ENCODE measurements at places on chromosomes 12 and 14.

DNA sequence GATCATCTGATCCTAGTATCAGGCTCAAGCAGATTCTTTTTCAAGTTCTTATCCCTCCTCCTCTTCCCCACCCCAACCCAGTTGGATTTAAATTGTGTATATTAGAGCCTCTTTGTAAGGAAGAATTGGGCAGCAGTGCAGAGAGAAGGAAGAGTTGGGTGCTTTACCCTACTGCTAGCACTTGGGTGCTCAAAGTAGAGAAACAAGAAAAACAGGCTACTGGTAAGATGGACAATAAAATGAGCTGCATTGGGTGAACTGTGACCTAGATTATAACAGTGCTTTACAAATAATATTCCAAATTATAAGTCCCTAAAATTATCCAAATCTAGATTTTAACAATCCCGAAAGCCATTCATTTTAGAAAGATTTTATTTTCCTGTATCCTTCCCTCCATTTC is 363.4 kb upstream of the GARIN6 start:
- DNase-seq, result no peak

- DNase-seq, result no peak
Observed at GRCh38 chr14:88863167-88863566, 38.7 kb downstream of the TTC8 start.

DNA sequence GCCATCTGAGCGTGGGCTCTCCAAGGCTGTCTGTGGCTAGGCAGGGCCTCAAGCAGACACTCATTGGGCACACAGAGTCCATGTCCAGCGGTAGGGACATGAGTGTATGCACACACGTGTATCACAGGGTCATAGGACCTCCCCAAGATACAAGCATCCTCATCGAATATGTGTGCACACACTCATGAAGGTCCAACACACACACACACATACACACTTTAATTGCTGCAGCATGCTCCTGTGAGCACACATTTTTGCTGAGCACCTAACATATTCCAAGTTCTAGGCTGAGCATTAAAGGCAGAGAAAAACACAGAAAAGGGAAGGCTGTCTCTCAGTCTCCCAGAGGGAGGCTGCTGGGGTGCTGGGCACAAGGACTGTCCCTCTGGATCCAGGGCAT is 59.3 kb upstream of the TBX3 start:
- no peak for DNase-seq

DNA sequence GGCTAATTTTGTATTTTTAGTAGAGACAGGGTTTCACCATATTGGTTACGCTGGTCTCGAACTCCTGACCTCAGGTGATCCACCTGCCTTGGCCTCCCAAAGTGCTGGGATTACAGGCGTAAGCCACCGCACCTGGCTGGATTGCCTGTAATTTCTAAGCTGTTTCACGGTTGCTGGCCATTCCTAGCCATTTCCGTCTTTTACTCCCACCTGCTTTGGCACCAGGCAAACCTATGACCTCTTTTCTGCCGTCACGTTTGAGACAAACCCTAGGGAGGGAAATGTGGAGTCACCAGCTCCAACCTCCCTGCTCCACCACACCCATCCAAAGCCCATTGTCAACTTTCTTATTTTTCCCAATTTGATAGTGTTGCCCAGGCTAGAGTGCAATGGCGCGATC is 1.2 kb downstream of the GPR132 start:
- DNase-seq, result no peak

- peak; percentile 60 for DNase-seq
Observed at GRCh38 chr14:53055003-53055402, 98.1 kb downstream of the DDHD1 start.

DNA sequence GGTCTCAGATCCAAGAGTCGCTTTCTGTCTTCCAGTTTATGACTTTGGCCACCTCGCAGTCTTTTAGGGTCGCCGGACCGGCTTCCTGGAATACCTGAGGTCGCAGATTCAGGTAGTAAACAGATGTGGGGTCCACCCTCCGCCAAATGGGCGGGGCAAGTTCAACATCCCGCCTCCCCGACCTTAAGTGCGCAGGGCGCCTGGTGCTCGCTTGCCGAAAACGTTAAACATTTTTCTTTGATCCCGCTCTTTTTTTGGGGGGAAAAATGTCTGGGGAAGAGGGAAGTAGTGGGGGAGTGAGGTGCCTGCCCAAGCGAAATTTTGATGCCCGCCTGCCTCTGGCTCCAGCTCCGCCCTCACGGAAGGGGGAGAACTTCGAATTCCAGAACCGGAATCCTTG is 73.9 kb upstream of the TBX5 start:
- no peak for DNase-seq

- DNase-seq, result no peak
Observed at GRCh38 chr12:88650715-88651114, 70.4 kb upstream of the KITLG start.

GRCh38 chr12:104057771-104058197 is 6.5 kb upstream of the HCFC2 start:
- DNase-seq, result no peak

DNA sequence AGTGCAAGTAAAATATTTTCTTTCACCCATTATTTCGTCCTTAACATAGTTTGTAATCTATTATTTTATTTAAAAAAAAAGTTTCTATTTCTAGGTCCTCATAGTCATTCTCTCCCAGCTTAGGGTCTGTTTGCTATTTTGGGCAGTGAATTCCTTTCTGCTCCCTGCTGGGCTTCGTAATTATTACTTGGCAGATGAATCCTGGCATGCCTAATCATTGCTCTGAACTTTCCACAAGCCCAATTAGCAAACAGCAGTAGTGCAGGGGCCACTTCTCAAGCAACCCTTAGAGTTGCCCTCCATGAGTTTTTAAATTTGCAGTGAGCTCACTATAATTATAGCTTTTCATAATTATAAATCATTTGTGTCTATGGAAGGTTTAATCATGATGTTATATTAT is 1378.3 kb upstream of the SEL1L start:
- DNase-seq, result no peak

DNA sequence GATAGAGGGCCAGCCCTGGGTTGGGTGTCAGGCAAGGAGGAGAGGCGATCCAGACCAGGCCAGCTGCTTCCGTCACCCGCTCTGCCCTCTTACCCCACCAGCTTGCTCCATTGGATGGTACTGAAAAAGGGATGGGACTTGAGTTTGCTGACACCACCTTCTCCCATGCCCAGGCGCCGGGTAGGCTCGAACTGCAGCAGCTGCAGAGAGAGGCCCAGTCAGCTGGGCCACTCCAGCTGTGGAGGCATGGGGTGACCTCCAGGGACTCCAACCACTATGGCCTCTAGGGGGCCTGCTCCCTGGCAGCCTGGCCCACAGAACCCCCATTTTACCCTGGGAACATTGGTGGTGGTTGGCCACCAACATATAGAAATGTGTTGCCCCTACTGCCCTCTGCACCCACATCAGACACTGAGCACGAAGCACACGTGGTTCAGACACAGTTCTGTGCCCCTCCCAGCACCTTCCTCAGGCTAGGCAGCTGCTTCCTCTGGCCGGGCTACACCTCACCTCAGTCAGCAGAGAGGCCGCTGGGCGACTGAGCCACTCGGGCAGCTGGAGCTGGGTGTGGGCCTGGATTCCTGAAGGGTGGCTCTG is 16.0 kb downstream of the RPS6KL1 start:
- no peak for DNase-seq

- no peak for DNase-seq
Observed at GRCh38 chr14:100652744-100653143, 65.5 kb upstream of the BEGAIN start.

GRCh38 chr12:63294327-63294632 is 143.3 kb upstream of the AVPR1A start:
- no peak for DNase-seq

DNA sequence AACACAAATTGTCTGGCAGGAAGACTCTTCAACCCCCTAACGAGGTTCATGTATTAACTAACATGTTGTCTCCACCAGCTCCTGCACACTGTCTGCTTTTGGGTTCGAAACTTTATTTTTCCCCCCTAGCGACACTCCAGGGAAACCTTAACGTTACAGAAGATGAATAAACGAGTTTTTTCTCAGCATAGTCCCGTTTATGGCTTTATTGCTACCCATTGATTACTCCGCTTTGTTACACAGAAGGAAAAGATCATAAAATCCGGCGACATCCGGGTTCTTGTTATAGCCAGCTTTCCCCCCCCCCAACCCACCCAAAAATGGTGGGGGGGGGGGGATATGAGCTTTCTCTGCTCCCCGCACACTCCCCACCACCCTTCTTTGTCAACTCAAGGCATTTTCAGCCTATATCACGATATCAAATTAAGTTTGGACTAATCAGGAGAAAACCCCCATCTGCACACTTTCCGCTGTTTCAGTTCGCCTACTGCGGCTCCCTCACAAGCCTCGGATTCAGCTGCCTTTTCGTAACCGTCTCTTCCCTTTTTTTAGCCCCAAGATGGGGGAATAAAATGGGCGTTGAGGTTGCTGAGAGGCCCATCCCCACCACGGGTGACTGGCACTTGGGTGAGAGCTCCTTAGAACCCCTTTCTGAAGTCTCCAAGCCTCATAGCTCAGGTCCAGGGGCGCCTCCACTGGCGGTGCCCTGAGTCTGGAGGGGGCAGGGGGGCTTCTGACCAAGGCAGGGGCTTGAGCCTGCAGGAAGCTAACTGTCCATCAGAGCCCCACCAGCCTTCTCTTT is 1.4 kb upstream of the HOXC6 start:
- DNase-seq, result no peak

- DNase-seq, result peak; percentile 53
Observed at GRCh38 chr14:68814539-68815297, 21.9 kb upstream of the ZFP36L1 start.

DNA sequence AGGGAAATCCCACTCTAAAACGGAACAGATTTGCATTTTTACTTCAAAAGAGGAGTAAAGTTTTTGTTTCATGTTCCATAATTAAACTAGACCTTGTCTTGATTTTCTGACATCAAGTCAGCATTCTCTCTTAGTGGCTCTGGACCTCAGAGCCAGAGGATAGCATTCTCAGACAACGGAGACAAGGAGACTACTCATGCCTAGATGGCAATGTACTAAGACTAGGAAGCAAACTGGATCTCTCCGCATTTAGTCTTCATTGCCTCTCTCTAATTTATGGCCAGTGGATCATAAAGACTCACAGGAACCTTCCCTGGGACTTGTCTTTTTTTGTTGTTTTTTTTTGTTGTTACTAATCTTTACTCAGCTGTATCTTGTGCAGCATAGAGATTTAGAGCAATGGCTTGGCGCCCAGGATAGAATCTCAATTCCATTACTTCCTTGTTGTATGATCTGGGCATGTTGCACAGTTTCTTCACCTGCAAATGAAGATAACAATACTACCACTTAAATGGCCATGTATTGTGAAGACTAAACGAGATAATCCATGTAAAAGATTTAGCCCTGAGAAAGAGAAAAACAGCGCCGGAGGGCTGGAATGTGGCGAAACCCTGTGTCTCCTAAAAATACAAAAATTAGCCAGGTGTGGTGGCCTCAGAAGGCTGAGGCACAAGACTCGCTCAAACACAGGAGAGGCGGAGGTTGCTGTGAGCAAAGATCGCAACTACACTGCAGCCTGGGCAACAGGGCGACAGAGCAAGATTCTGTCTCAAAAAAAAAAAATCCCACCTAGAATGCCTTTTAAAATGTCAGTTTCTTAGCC is 4.0 kb upstream of the GEMIN2 start:
- DNase-seq, result no peak

GRCh38 chr12:22459838-22460490 is 84.4 kb downstream of the C2CD5 start:
- peak; percentile 60 for DNase-seq

DNA sequence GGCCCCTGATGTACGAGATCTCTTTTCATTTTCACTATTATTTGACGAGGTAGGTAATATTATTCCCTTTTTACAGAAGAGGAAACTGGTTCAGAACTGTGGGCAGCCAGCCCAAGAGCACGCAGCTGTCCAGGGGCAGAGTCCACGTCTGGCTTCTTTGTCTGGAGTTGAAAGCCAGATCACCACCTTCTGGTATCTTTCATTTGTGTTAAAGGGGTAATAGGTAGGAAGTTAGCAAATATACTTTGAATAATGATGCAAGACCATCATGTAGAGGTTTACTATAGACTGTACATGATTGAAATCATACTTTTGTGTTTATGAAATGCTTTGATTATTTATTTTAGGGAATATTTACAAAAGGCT is 144.1 kb upstream of the AMIGO2 start:
- no peak for DNase-seq

GRCh38 chr12:124418791-124419190 is 123.9 kb downstream of the RFLNA start:
- no peak for DNase-seq

GRCh38 chr12:25034676-25035075 is 85.8 kb upstream of the BCAT1 start:
- no peak for DNase-seq

DNA sequence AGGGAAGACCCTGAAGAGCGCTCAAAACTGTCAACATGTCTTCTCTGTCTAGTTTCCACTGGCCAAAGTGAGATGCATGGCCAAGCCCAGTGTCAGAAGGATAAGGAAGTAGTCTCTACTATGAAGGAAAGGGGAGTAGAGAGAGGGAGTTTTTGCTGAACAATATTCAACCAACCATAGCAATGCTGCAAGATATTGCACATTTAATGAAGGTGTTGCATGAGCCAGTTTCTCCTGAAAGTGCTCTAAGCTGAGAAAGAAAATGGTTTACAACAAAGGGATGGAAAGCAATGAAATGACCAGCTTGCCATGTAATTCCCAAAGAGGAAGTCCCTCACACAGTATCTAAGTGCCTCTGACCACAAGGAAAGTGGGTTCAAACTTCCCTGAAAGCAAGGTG is 40.0 kb upstream of the NID2 start:
- DNase-seq, result no peak

DNA sequence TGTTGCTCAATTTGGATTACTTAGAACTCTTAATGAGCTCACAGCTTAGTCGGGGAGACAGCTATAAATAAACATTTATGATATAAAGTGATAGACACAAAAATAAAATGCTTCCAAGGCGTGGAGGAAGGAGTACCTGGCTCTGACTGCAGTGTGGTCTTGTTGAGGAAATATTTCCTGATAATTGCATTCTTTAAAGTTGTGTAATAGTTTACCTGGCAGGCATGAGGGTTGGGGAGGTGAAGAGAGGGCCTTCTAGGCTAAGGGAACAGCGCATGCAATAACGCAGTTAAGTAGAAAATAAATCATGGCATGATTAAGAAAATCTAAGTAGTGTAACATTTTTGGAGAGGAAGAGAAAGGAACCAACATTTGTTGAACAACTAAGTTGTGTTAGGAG is 260.5 kb upstream of the ATP2B1 start:
- no peak for DNase-seq
